ENCODE measurements at places on chromosomes 12 and 14. TPM values are rescaled to one million over a fixed set of nuclear protein-coding genes. Genes with fewer than 3 reads are reported as not detected.

The SMCO2 gene
- total RNA-seq = 0.22 TPM

The RTN1 gene
- total RNA-seq = 0.22 TPM

The B4GALNT3 gene
- total RNA-seq = not detected

The IL22 gene
- not detected for total RNA-seq

The NID2 gene
- total RNA-seq = 237 TPM

The GZMB gene
- total RNA-seq = not detected

The NUAK1 gene
- 43.8 TPM for total RNA-seq

The IFT43 gene
- total RNA-seq = 19.2 TPM

The GPR137C gene
- total RNA-seq = 0.43 TPM

The MFAP5 gene
- 0.86 TPM for total RNA-seq

The TSPAN19 gene
- not detected for total RNA-seq

The CLEC4D gene
- not detected for total RNA-seq

The REP15 gene
- total RNA-seq = 2.0 TPM

The KRT74 gene
- total RNA-seq = not detected

The ADAM21 gene
- 0.29 TPM for total RNA-seq

The PRH2 gene
- not detected for total RNA-seq

The KRT2 gene
- not detected for total RNA-seq

The EAPP gene
- 37.9 TPM for total RNA-seq

The ACVRL1 gene
- 24.1 TPM for total RNA-seq

The GPR65 gene
- total RNA-seq = 0.14 TPM

The CLEC2A gene
- not detected for total RNA-seq

The PTPRR gene
- total RNA-seq = 1.1 TPM

The RNASE7 gene
- not detected for total RNA-seq

The WNT1 gene
- total RNA-seq = not detected

The EIF2S3B gene
- 2.8 TPM for total RNA-seq

The UNC79 gene
- total RNA-seq = under 0.01 TPM

The TAS2R50 gene
- 3.9 TPM for total RNA-seq

The JKAMP gene
- 137 TPM for total RNA-seq

The LUM gene
- 151 TPM for total RNA-seq

The CLEC1B gene
- total RNA-seq = not detected

The TNS2 gene
- 33.7 TPM for total RNA-seq

The DLK1 gene
- not detected for total RNA-seq

The AQP2 gene
- total RNA-seq = not detected

The LRTM2 gene
- not detected for total RNA-seq

The FSCB gene
- 0.22 TPM for total RNA-seq

The C12orf54 gene
- total RNA-seq = not detected

The PRKAB1 gene
- total RNA-seq = 21.7 TPM

The GPR162 gene
- 1.1 TPM for total RNA-seq

Data from placental pericyte (primary cell).